ENCODE measurements at places on chromosomes 6 and 20.

- DNase-seq = no peak
These were observed 4.4 kb downstream of the PCIF1 start for GRCh38 chr20:45938727-45939438.

- DNase-seq = no peak
These were observed 4.4 kb upstream of the PXDC1 start for GRCh38 chr6:3755637-3756545.

GRCh38 chr6:3406891-3407809 is 49.7 kb downstream of the SLC22A23 start:
- DNase-seq = no peak

GRCh38 chr6:65997539-65997938 is 290.5 kb upstream of the EYS start:
- DNase-seq = no peak

GRCh38 chr6:52910091-52910490 is 593 bp upstream of the GSTA3 start:
- DNase-seq = no peak

- DNase-seq = no peak
These were observed 495.1 kb upstream of the CHD6 start for GRCh38 chr20:42113236-42113635.

GRCh38 chr20:50885068-50885467 is 46.2 kb downstream of the ADNP start:
- DNase-seq = no peak
